ENCODE measurements at places on chromosomes 4 and X.

- DNase-seq = no peak
Measured at GRCh38 chr4:169846396-169846795, 88.7 kb upstream of the HPF1 start.

- DNase-seq = peak; percentile 29
Measured at GRCh38 chrX:150482537-150483206, 85.7 kb upstream of the MTM1 start.

DNA sequence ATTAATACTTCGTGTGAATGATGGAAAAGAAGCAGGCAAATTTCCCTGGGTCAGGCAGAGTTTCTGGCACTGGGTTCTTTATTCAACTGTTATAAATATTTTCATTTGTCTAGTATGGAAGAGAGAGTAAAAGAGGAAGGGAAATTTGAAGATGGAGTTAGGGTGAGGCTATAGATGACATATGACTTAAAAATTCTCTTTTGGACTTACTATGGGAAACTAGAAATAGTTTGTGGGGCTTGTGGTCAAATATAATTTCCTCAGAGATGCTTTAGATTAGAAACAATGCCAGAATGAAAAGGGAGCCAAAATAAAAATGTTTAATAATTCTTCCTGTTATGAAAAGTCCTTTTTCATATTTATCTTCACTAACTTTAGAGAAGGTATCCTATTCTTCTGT, 103.2 kb downstream of the GC start:
- no peak for DNase-seq

GRCh38 chrX:119041175-119041574, 31.6 kb upstream of the CT47C1 start:
- peak; percentile 56 for DNase-seq

GRCh38 chrX:150405006-150405405, 41.9 kb downstream of the MAMLD1 start:
- no peak for DNase-seq

DNA sequence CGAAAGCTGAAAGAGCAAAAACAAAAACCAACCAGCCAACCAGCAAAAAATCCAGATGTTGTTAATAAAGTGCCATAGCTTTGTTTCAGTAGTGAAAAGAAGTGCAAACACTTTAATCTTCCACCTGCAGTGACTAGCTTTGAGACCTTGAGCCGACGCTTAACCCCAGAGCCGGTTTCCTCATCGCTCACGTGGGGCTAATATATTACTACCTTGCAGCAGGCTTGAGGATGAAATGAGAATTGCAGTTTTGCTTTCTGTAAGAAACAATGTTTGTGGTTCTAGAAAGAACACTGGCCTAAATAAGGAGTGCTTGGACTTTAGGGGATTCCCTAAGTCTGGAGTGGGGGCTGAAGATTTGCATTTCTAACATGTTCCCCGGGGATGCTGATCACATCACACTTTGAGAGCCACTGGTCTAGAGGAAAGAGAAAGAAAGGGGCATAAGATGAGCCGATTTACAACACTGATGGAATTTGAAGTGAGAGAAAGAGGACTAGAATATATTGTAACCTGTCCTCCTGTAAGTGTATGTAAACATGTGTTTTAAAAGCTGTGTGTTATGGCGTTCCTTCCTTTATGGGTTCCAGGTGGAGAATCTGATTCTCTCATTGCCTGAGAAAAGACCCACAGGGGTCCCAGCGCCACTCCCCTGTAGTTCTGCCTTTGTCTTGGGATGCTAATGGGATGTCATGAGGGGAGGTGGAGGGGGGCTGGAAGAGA, 1.4 kb downstream of the FGF2 start:
- DNase-seq = peak; percentile 39

DNA sequence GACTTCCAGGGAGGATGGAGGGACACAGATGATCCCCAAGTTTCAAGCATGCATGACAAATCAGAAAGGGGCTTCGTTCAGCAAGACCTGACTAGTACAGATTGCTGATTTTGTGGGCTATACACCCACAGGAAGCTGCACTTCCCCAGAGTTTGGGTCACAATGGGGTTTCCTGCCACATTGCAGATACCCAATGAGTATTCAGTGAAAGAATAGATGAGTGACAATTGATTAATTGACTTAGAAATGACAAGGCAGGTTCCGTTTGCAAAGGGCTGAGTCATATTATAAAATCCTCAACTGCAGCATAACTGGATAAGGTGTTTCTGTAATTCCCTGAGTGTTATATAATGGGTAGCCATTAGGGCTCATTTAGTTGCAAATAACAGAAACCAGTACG, 146.6 kb upstream of the TBL1X start:
- no peak for DNase-seq

GRCh38 chr4:78735697-78736096, 40.5 kb upstream of the BMP2K start:
- no peak for DNase-seq

DNA sequence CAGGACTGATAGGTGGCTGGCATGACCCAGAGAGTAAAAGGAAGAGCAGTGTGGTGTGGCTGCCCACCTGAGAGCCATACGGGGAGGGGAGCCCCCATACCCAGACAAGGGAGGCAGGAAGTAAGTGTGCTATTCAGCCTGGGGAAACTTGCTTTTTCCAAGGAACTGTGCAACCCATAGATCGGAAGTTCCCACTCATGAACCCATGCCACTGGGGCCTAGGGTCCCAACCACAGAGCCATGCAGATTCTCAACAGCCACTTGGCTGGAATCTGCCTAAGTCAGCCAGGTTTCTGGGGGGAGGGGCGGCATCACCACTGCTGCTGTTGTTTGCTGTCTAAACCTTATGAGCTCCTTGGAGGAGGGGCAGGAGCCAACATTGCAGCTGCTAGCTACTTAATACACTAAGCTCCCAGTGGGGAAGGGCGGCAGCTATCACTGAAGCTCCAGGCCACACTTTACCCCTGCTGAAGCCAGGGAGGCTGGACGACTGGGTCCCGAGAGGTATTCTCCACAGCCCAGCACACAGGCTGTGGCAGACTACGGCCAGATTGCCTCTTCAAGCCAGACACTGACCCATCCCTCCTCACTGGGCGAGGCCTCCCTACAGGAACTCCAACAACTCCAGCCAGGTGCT, 410.4 kb downstream of the INPP4B start:
- DNase-seq = no peak

DNA sequence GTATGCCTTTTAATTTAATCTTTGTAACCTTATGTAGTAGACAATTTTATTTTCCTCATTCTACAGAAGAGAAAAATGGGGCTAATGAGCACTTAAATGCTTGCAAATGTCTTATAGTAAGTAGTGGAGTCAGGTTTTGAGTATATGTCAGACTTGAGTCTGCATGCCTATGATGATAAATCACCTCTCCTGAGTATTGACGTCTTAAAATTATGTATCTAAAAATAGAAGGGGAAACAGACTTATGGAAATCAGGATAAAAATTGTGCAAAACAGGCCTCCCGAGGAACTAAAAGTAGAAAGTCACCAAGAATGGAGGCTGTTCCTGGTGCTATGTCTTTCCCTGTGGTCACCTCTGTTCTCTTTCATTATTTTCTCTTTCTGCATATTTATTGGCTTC, 92.7 kb downstream of the STIM2 start:
- no peak for DNase-seq

GRCh38 chr4:79296768-79297428, 29.0 kb downstream of the NAA11 start:
- no peak for DNase-seq

DNA sequence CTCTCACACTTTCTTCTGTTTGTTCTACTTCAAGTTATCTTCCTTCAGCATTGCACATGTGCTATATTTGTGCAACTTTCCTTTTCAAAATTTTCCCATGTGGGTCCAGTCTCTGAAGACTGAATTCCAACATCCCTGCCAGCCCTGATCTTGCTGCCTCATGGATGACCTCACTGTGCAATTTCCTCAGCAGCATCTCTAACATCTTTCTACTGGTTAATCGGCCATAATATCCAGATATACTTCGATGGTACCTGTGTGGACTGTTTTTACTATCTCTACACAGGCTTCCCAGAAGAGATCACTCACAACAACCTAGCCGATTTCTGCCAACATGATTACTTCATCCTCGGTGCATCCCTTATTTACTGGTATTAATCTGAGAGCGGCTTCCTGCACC, 41.5 kb downstream of the GPM6A start:
- DNase-seq = no peak

- DNase-seq = no peak
Measured at GRCh38 chrX:79444694-79445210, 77.6 kb upstream of the ITM2A start.

DNA sequence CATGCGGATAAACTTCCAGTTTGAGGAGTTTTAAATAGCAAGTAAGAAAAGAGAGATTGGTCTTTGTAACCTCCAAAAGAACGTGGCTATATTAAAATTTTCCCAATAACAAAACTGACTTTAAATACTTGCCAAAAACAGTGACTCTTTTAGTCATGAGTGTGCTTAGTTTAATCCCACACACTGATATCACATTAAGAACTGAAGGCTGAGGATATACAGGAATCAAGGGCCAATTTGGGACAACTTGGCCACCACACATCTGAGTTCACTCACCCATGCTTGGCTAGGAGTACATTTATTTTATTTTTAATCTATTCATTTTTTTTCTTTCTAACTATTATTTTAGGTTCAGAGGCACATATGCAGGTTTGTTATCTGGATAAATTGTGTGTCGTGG, 110.2 kb downstream of the APBB2 start:
- no peak for DNase-seq

DNA sequence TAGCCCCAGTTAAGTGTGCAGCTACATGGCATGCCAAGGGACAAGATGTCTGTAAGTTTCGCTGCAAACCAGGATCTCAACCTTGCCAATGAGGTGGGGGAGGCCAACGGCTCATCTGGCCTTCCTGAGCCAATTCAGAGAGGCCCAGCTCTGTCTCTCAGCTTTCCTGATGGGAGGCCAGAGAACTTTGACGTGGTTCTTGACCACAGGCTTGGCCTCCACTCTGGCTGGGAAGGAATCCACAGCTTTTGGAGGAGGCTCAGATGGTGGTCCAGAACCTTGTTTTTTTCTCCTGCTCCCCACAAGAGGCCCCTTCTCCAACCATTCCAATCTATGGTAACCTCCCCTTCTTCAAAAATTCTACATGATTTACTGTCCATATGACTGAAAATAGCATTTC, 9.8 kb downstream of the CAPN6 start:
- DNase-seq = no peak

DNA sequence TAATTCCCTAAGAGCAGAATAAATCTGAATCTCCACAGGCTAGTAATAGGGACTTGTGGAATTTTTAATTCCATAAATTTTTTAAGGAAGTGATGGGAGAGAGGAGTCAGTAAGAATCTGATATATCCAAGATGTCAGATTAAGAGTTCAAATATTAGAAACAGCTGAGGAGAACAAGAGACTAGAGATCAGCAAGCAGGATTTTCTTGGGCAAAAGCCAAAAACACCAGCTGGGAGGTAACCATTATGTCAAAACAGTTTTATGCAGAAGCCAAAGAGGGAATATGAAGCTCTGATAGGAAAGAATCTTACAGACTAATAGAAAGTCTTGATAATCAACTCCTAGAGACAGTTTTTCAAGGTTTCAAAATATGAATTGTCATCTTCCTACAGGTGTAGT, 72.2 kb upstream of the RBPJ start:
- DNase-seq = no peak

- DNase-seq = no peak
Measured at GRCh38 chr4:175380841-175381240, 431.2 kb downstream of the GPM6A start.

DNA sequence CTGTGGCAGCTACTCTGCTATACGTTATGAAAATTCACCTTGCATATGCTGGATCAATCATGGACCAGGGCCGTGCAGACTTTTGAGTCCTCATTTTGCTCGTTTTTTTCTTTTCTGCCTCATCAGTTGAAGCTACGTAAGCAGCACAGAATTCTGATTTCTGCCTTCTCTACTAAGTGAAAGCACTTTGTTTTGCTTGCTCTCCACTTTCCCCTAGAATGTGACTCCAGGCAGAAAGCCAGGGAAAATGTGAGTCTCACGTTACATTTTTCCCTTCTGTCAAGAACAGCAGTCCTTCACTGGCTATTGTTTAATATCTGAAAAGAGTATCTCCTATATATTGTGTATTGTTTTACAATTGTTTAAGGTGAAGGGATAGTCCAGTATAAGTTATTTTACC, 1840.1 kb downstream of the PCDH7 start:
- DNase-seq = no peak

DNA sequence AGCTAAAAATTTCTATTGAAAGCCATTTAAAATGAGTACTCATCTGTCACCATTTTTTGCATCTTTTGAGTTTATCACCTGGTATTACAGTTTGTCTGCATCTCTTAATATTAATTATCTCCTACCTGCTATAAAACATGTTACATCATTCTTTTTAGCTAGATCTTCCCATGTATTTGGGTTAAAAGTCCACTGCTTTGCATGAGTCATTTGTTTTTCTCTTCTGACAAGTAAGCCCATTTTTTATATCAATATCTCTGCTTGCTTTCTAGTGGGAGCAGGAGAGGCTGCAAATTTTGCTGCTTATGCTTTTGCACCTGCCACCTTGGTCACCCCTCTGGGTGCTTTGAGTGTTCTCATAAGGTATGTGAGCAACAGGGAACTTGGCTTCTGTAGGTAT, 16.1 kb downstream of the NIPAL1 start:
- no peak for DNase-seq

- DNase-seq = no peak
Measured at GRCh38 chrX:136780241-136780640, 491 bp downstream of the ARHGEF6 start.

DNA sequence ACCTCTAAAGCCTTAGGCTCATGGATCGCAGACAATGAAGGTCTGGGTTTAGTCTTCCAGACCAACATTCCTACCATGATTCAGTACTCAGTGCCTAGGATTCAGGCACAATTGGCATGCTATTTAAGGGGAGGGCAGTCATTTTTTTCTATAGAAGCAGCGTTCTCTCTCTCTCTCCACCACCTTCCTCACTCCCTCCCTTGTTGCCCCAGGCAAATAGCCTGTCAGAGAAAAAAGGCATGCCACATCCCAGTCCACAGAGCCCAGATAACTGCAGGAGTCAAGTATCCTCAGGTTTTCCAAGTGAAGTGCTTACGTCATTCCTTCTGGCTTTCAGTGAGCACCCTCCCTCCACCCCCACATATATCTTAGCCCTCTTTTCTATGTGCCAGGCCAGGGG, 533.0 kb downstream of the BCOR start:
- DNase-seq = no peak

GRCh38 chrX:81900522-81900921, 698.6 kb downstream of the SH3BGRL start:
- DNase-seq = no peak

DNA sequence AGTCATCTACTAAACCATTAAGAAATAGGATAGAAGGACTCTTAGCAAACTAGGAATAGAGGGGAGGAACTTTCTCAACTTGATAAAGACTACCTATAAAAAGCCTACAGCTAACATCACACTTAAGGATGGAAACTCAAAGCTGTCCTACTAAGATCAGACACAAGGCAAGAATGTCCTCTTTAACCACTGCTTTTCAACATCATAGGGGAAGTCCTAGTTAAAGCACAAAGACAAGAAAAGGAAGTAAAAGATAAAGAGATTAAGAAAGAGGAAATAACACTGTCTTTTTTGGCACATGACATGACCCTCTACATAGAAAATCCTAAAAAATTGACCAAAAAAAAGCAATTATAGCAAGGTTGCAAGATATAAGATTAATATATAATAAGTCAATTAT, 136.6 kb downstream of the FBXW7 start:
- DNase-seq = no peak

Data from omental fat pad (tissue), 4 donors.